WTC11 (cell line): ENCODE measurements at places on chromosomes 7 and 10.

GRCh38 chr10:110676016-110676415 is 31.9 kb downstream of the RBM20 start:
- DNase-seq, result no peak

DNA sequence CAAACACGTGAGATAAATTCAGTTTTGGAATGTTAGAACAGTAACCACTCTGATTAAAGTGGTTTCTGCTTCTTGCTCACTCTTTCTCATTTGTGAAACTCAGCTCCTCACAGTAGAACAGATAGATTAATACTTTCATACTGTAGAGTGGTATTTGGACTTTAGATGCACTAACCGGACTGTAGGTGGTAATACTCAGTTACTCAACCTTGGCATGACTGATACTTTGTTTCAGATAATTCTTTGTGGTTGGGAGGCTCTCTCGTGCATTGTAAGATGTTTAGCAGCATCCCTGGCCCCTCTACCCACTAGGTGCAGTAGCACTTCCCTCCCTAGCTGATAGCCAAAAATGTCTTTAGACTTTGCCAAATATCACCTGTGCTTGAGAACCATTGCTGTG is 37.6 kb downstream of the MCU start:
- no peak for DNase-seq

DNA sequence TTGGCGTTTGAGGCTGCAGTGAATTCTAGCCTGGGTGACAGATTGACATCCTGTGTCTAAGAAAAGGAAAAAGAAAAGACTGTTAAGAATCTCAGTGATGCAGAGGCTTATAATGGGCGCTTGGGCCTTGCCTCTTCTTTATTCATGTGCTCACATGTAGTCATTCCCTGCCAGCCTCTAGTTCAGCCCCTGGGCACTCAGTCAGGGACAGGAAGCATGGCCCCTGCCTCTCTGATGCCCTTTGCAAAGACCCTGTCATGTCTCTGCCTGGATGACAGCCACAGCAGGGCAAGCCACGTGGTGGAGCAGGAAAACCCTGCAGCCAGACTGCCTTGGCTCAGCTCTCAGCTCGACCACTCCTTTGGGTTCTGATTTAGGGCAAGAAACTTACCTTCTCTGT is 368.9 kb downstream of the RPS24 start:
- no peak for DNase-seq

DNA sequence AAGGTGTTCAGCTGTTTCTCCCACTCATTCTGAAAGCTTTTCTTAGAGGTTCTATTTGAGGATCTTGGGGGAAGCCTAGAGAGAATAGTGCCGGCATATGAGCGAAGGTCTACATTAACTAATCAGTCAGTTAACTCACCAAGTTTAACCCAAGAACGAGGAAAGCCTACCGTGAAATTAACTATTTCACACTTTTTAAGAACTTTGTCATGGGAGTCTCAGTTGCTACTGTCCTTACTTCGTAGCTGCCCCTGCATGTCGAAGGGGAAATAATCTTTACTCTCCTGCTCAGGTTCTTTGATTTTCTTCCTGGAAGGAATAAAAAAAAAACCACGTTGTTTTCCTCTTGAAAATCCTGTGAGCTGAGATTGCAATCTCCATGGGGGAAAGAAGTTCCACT is 115.1 kb downstream of the FRMD4A start:
- DNase-seq, result no peak

GRCh38 chr7:116576350-116577319 is 51.8 kb downstream of the CAV1 start:
- DNase-seq, result no peak

GRCh38 chr7:111951052-111951451 is 255.1 kb downstream of the DOCK4 start:
- DNase-seq, result no peak

DNA sequence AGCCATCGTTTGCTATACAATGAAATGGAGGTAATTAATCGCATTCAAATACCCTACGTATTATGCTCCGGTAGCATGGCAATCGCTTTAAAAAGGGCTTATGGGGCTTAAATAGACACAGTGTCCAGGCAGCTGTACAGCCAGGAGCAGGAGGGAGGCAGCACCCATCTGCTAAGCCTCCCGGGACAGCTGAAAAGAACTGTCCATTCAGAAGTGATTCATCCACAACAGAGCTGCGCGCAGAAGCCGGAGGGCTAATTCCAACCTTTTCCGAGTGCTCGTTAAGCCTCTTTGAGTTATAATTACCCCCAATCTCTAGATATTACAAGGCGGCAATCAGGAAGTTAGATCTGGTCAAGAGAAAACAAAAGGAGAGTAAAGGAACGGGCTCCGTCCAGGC is 58.3 kb downstream of the DPYSL4 start:
- DNase-seq, result no peak

- DNase-seq, result no peak
These were observed 611.3 kb upstream of the GALNT17 start for GRCh38 chr7:70520611-70521010.

DNA sequence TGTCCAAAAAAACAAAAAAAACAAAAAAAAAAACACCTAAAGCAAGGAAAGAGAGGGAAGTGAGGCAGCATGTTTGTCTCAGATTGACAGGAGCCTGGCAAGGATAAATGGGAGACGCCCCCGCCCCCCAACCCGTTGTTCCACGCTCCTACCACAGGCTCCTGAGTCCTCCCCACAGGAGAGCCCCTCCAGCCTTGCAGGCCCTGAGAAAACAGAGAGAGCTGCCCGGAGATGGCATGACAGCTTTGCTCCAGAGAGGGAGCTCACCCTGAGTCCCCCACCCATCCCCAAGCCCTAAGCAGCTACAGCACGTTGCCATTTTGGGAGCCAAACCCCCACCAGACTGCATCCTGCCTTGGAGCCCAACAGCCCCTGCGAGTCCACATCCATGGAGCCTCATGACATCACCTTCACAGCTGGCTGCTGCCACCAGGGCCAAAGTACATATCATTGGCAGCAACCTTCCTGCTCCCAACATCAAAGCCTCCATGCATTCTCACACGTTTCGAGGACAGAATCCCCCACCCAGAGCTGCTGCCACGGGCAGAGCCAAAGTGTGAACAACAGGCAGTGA is 1283.3 kb downstream of the TYW1 start:
- no peak for DNase-seq

GRCh38 chr7:78444267-78444666 is 645.7 kb downstream of the PHTF2 start:
- DNase-seq, result no peak

DNA sequence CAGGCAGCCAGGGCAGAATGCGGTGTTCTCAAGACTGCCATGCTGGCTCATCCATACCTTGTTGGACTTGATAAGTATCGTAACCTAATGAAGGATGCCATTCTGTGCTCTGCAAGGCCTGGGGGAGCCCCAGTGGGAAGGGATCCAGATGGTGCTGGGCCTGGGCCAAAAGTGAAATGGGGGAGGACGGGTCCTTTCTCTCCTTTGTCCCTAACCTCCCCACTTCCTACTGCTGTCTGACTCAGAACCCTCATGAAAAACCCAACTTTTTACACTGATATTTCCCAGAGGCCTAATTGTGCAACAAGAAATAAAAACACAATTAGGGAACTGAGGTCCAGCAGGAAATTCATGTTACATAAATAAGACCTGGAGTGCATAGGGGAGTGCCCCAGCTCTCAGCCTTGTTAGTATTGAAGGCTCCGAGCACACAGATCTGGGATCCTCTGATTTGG is 193.7 kb upstream of the SVIL start:
- no peak for DNase-seq

DNA sequence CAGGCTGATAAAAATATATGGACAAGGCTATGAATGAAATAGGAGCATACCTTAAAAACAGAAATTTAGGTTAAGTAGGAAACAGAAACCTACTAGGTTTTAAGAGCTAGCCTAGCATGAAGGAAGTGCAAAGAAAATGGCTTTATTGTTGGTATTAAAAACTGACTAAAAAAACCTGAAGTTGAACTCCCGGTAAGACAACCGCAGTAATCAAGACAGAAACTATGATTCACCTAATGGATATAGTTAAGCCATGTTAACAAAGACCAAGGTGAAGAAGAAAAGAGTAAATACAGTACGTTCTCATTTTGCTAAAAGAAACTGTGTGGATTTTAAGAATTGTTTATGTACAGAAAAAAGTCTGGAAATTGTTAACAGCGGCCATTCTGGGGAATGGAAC is 2.5 kb downstream of the RTKN2 start:
- no peak for DNase-seq

DNA sequence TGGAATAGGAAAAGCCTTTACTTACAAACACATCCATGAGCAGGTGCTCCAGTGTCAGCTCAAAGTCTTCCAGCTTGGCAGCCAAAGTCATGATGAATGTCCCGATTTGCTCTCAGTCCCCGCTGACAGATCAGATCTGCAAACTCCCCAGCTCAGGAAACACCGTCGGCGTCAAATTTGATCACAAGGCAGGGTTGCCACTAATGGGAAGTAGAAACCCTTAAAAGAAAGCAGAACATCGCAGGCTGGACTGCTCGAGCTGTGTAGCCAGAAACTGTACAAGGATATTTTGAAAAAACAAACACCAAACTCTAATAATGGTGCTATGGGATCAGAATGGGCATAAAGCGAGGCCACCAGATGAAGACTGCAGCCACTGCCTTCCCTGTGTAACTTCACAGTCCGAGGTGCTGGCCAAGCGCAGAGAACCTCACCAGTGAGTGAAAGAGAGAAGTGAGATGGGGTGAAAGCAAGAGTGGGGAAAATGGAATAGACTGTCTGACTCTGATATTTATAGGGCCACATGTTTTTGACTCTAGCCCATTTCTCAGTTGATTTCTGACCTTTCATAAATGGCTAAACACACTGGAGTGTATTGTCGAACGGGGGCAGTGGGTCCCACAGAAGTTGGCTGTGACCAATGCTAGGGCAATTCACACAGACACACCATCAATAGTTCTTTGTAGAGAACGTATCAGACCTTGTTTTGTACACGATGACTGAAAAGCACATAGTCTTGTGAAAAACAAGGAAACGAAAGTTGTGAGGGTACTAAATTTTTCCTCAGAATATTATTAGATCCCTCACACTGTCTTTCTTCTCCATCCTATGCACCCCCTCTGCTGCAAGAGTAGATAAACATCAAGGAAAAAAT is 306.2 kb downstream of the FRMD4A start:
- DNase-seq, result no peak

GRCh38 chr10:100020142-100020885 is 10.6 kb upstream of the DNMBP start:
- DNase-seq, result no peak

GRCh38 chr10:131143425-131144165 is 167.9 kb downstream of the TCERG1L start:
- DNase-seq, result no peak
